ENCODE measurements at places on chromosomes 3 and 15. TPM values are rescaled to one million over a fixed set of nuclear protein-coding genes. Genes with fewer than 3 reads are reported as not detected.

Gene KBTBD13
- total RNA-seq: not detected

Gene DISP2
- 0.27 TPM for total RNA-seq

Gene MYZAP
- total RNA-seq: 1.5 TPM

Gene RETNLB
- total RNA-seq: not detected

Data from H4 (cell line).